CD4-positive, alpha-beta T cell treated with Interleukin-10 for 1 hour (primary cell): ENCODE measurements at places on chromosomes 16 and 17.

DNA sequence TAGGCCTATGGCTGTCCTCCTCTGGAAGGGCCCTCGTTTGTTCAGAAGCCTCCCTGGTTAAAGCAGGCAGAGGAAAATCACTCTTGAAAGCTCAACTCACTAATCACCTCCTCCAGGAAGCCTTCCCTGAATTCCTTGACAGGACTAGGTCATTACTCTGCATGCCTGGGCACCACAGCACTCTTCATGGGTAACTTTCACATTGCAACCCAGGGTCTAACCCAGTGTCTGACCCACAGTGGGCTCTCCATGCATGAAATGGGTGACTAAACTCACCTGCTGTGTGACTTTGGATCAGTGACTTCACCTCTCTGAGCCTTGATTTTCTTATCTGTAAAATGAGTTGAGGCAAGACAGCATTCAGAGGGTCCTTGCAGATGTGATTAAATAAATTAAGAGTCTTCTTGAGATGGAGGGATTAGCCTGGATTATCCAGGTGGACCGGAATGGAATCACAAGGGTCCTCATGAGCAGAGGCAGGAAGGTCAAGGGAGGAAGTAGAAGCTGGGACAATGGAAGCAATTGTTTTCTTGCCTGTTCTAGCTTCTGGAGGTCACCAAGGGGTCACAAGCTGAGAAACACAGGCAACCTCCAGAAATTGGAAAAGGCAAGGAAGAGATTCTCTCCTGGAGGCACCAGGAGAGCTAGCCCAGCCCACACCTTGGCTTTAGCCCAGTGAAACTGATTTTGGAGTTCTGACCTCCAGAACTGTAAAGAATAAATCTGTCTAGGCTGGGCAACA, 3.8 kb upstream of the RAI1 start:
- DNase-seq, result no peak

- no peak for DNase-seq
Observed at GRCh38 chr17:4262703-4263102, 1.1 kb downstream of the ANKFY1 start.

DNA sequence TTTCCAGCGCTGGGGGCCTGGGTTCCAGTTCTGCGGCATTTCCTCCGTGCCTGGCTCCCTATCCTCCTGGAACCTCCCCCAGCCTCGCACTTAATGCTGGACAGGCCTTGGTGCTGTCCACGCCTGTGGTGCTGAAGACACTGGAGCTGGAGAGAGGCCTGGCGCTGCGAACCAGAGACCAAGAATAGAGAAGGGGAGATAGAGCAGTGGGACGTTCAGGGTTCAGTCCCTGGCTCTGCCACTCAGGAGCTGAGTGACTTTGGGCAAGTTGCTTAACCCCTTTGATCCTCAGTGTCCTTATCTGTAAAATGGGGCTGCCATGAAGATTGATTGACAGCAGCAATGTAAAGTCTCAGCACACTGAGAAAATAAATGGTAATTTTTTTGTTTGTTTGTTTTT, 11.9 kb downstream of the SBK1 start:
- no peak for DNase-seq

DNA sequence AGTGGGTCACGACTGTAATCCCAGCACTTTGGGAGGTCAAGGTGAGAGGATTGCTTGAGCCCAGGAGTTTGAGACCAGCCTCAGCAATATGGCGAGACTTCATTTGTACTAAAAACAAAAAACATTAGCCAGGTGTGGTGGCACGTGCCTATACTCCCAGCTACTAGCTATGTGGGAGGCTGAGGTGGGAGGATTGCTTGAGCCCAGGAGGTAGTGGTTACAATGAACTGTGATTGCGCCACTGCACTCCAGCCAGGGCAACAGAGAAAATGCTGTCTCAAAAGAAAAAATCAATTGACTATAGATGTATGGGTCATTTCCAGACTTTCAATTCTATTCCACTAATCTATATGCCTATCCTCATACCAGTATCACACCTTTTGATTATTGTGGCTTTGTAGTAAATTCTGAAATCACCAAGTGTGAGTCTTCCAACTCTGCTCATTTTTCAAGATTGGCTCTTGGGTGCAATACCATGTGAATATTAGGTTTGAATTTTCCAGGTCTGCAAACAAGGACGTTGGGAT, 27.2 kb upstream of the CEP20 start:
- no peak for DNase-seq

GRCh38 chr17:9705745-9706144, 60.4 kb downstream of the USP43 start:
- no peak for DNase-seq

- DNase-seq, result no peak
Observed at GRCh38 chr17:79033741-79034501, 10.0 kb downstream of the C1QTNF1 start.

GRCh38 chr16:88508868-88509748, 56.0 kb downstream of the ZFPM1 start:
- no peak for DNase-seq

DNA sequence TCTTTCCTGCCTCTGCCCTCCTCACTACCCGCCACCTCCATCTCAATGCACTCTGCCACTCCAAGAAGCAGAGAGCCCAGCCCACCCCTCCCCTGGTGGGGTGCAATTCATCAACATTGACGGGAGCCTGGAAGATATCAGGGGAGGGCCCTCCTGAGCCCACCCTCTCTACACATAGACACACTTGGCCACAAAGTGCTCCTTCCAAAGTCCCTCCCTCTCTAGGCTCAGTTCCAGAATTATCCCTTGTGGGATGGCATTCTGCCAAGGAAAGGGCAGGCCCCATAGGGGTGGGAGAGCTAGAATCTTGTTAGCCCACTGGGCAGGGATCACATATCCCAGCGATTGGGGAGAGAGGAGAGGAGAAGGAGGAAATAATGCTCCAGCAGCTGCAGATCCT, 66.2 kb downstream of the TMEM132E start:
- no peak for DNase-seq

DNA sequence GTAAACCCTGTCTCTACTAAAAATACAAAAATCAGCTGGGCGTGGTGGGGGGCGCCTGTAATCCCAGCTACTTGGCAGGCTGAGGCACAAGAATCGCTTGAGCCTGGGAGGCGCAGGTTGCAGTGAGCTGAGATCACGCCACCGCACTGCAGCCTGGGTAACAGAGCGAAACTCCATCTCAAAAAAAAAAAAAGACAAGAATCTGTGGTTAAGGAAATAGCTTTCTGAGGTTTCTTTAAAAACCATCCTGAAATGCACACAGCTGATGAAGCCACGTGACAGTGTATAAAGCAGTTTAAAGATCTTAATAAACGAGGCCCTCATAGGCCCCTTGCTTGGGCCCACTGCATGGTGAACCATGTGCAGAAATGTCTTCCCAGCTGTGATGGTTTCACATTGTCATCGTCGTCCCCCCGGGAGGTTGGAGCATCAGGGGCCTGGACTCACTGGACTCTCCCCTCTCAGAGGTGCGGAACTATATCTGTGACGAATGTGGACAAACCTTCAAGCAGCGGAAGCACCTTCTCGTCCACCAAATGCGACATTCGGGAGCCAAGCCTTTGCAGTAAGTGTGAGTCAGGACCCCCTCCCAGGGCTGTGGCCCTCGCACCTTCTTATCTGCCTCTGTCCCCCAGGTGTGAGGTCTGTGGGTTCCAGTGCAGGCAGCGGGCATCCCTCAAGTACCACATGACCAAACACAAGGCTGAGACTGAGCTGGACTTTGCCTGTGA, 16.2 kb downstream of the ZNF276 start:
- peak; percentile 65 for DNase-seq

- DNase-seq, result no peak
Observed at GRCh38 chr17:18100616-18101015, 7.9 kb upstream of the MYO15A start.

DNA sequence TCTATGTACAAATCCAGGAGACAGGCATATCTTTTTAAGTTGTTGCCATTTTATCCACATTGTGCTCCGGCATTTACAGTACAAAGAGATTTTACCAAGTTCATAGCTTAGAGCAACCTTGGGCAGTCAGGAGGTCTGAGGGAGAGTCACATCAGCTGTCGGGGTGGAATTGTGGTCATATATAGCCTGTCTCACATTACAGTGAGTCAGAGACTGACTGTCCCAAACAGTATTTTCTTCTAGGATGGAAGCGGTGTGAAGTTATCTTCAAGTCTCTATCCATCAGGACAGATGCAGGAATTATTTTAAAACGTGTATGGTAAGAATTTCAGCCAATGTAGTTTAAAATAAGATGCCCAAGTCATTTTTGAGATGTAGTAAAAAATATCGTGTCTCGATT, 53.0 kb downstream of the GPRC5B start:
- no peak for DNase-seq

- peak; percentile 45 for DNase-seq
Observed at GRCh38 chr17:82767041-82767754, 15.3 kb downstream of the TBCD start.

- peak; percentile 19 for DNase-seq
Observed at GRCh38 chr16:81842564-81843242, 63.6 kb downstream of the PLCG2 start.

- no peak for DNase-seq
Observed at GRCh38 chr17:54013072-54013471, 190.3 kb downstream of the KIF2B start.

DNA sequence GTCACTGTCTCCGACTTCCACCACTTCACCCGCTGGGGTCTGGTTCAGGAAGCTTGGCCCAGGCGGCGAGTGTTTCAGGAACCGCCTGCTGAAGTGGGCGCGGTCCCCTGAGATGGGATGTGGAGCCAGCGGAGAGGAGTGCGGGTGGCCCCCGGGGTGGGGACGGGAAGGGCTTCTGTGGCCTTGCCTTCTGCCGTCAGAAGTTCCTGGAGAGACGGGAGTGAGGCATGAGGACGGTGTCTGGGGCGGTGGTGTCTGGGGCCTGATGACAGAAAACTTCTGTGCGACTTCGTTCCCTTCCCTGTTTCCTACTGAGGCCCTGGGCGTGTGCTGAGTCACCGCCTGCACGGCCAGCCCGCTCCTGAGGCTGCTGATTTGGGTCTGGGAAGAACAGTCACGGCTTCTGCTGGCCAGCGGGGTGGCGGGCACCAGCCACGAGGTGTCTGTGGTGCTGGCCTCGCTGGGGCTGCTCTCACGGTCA, 12.3 kb upstream of the NLRC3 start:
- DNase-seq, result no peak

DNA sequence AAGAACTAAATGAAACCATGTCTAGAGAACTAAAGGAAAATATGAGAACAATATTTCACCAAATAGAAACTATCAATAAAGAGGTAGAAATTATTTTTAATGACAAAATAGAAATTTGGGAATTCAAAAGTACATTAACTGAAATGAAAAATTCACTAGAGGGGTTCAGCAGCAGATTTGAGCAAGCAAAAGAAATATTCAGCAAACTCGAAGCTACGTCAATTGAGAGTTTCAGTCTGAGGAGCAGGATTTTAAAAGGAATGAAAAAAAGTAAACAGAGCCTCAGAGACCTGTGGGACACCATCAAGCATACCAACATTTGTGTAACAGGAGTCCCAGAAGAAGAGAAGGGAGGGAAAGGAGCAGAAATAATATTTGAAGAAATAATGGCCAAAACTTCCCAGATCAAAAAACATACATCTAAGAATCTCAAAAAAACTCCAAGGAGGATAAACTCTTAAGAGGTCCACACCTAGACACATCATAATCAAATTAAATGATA, 38.3 kb downstream of the ZFP90 start:
- no peak for DNase-seq

- DNase-seq, result no peak
Observed at GRCh38 chr16:75070012-75070841, 46.4 kb downstream of the LDHD start.

- no peak for DNase-seq
Observed at GRCh38 chr17:41199421-41200078, 9.9 kb downstream of the KRTAP9-1 start.
